ENCODE measurements at places on chromosomes 13 and 19.

DNA sequence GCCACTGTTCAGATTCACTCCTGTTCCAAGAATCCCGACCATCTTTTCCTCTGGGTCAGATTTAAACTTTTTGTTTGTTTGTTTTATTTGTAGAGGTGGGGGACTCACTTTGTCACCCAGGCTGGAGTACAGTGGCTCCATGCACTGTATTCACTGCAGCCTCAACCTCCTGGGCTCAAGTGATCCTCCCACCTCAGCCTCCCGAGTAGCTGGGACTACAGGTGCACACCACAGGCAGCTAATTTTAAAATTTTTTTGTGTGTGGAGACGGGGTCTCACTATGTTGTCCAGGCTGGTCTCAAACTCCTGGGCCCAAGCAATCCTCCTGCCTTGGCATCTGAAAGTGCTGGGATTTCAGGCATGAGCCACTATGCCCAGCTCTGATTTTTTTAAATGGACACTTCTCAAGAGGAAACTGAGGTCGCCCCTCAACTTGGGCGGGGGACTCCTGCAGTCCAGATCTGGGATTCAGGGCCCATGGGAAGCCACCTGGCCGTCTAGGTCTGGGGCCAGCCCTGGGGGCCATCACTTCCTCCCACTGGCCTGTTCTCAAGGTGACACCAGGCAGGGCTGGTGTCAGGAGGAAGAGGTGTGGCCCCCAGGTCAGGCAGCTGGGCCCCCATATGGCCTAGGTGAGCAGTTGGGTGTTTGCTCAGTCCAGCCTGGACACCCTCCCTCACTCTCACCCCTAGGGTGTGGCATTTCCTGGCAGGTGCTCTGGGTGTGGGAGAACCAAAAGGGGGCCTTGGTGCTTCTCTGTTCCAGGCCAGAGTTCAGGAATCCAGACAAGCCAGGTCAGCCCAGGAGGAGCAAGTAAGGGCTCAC, 1.3 kb downstream of the B3GNT3 start:
- DNase-seq = no peak

GRCh38 chr19:29795461-29796172, 16.2 kb upstream of the CCNE1 start:
- DNase-seq = no peak

DNA sequence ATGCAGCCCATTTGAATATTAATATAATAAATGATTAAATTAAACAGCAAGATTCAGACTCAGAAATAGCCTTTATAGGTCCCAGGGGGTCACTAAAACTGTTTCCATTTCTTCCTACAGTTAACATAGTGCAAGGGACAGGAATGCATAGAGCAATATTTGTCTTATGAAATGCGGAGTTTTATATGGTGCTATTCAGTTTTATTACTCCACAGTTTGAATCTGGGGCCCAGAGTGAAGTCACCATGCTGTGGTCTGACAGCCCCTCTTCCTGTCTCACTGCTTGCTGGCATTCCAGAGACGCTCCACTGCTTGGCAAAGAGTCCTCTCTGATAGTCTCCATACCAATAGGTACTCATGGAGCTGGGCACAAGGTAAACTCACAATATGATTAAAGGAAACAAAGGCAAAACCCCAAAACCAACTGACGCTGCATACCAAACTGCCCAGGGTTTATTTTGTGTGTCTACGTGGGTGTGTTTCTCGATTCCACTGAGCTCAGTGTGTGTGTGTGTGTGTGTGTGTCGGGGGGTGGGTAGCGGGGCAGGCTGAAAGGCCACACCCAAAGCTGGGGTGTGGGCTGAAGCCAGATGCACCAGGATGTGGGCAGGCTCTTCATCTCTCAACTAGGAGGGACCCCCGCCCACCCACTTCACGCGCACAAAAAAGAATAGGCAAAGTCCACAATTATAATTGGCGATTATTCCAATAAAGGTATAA, 277.9 kb downstream of the TSHZ3 start:
- no peak for DNase-seq

DNA sequence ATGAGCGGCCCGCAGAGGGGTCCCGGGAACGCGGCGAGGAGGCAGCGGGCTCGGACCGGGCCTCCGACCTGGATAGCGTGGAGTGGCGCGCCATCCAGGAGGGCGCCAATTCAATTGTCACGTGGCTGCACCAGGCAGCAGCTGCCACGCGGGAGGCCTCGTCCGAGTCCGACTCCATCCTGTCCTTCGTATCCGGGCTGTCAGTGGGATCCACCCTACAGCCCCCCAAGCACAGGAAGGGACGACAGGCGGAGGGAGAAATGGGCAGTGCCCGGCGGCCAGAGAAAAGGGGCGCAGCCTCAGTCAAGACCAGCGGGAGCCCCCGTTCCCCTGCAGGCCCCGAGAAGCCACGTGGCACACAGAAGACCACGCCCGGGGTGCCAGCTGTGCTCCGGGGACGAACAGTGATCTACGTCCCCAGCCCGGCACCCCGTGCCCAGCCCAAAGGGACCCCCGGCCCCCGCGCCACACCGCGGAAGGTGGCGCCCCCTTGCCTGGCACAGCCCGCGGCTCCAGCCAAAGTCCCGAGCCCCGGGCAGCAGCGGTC, 10.7 kb downstream of the C19orf25 start:
- DNase-seq = no peak

GRCh38 chr19:1189419-1189818, 15.4 kb upstream of the SBNO2 start:
- no peak for DNase-seq

- no peak for DNase-seq
Measured at GRCh38 chr13:33375421-33375820, 89.9 kb upstream of the STARD13 start.

DNA sequence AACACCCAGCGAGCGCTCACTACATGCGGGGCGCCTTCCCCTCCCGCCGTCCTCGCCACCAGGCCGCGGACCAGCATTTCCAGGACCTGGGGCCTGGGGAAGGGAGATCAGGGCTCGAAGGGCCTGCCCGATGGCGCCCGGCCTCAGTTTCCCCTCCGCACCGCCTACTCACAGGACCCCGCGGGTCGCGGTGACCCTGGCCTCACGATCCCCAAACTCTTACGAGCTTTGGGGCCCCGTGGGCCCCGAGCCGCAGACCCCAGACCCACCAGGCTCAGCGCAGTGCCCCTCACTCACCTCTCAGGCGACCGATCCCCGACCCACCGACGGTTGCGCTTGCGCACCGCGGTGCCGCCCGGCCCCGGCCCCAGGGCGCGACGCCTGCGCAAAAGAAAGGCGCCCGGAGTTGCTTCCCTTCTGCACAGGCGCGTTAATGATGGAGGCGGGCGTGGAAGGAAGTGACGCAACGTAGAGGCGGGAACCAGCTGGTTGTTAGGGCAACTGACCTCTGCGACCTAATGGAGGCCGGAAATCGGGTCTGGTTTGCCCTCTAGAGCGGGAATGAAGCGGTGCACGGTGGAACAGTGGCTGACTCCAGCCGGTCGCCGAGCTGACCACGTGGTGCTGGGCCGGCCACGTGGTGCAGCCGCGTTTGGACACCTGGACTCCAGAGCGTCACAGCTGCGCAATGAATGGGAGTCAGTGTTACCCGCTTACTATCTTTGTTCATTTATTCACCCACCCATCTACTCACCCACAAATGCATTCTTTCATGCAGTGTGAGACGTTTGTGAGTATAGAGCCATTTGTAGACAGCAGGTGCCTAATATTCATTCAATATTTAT, at the start of gene SGTA:
TSS of gene SGTA (minus strand) at position 338 of the 845 bp plus-strand sequence. CDS start 14,205 bp downstream, outside the sequence.
- DNase-seq = peak; percentile 90

GRCh38 chr13:95642028-95642621, 2.4 kb downstream of the DZIP1 start:
- peak; percentile 11 for DNase-seq

- no peak for DNase-seq
Measured at GRCh38 chr13:60080850-60081249, 82.9 kb downstream of the DIAPH3 start.

DNA sequence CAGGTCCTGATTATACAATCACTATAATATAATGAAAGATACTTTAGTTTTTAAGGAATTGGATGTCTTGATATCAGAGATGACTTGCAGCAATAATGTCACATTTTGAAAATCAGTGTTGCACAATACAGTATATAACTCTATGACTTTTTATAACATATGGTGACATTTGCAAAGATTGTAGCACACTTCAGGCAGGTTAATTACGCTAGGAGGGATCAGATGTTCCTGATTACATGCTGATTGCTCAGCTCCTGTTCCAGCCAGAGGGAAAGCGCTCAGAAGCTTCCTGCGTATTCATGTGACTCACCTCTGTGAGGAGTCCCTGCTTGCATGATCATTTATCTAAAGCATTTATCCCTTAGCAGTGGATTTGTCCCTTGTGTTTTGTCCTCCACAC, 265.6 kb downstream of the GPC5 start:
- no peak for DNase-seq

DNA sequence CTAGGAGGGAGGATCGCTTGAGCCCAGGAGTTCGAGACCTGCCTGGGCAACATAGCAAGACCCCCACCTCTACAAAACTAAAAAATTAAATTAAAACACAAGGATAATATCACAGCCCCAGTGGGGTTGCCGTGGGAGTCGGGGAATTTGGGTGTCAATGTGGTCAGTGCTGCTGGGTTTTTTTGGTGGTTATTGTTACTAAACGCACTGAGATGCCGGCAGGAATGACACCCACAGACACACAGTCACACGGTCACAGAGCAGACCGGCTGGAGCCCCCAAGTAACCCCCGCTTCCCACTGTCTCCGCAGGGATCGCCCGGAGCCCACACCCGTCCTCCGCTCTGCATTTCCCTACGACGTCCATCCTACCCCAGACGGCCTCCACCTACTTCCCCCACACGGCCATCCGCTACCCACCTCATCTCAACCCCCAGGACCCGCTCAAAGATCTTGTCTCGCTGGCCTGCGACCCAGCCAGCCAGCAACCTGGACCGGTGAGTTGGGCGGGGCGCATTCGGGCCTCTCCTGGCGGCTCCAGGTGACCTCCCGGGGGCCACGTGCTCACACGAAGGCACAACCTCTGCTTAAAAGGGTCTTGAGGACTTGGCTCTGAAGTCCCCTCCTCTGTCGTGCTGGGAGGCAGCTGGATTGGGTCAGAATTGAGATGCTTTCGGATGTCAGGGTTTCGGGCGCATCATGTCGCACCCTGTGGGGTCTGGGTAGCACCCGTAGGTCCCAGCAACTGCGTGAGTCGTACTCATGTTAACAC, 28.0 kb downstream of the SMIM24 start:
- no peak for DNase-seq

DNA sequence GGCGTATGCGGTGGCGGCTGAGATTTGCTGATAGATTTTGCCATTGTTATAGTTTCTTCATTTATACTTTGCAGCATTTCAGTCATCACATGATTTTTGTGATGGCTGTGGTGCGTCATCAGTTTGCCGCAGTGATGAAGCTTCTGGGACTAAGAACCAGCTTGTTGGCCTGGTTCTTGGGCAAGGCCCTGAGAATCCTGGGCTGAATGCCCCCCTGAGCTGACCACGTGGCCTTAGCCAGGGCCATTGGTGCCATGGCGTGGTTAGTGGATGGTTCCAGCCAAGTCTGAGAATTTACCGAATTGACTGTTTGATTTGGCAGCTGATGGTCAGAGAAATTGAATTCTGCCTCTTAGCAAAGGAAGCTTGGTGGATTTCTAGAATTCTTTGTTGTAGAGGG, 17.8 kb downstream of the GATAD2A start:
- no peak for DNase-seq

GRCh38 chr13:73059460-73060250, 850 bp downstream of the KLF5 start:
- peak; percentile 3 for DNase-seq

DNA sequence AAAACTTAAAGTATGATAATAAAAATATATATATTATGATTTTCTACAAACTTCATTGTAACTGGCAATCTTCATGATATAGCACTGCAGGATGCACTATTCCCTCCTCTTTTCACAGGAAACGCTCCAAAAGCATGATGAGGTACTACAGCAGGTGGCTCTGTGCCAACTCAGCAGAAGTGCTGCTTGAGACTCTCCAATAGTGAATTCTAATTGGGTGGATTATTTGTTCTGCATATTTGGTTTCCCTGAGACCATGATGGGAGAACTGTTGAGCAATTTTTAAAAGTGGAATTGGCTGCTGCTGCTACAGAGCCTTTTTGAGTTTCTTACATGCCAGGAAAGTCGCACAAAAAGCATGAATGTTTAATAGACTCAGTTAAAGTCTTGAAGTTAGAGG, 1782.4 kb upstream of the PCDH20 start:
- DNase-seq = no peak

DNA sequence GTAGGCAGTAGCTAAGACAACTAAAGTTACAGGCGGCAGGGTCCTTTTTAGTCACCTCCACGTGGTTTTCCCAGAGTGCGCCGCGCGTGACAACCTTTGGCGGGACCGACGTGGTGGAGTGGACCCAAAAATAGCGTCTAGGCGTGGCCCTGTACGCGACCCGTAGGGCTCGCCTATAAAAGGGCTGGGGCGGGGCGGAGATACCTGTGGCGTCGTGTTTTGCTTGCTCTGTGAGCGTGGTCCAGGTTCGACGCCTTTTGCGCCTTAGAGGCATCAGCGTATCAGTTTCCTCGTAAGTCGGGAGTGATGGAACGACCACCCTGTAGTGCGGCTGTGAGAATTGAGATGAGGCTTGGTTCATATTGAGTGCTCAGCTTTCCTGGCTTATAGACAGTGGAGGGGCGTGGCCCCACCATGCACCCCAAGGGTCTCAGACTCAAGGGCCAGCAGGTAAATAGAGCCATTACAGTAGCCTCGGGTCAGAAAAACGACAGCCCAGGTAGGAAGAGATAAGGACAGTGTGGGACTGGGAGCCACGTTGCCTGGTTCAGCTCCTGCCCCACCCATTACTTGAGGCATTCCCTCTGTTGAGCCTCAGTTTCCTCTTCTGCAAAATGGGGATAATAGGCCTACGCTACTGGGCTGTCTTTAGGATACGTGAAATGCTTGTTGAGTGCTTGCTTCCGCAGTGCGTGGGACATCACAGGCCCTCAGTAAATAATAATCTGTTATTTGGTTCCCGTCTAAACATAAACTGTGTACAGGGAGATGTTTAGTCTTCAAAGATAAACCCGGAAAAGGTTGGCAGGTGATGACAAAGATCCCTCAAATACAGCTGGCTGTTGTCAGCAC, 693 bp upstream of the TMED1 start:
- peak; percentile 85 for DNase-seq

GRCh38 chr19:3097442-3097871, 3.3 kb downstream of the GNA11 start:
- DNase-seq = no peak

GRCh38 chr13:93745884-93746283, 519.3 kb downstream of the GPC6 start:
- DNase-seq = no peak

DNA sequence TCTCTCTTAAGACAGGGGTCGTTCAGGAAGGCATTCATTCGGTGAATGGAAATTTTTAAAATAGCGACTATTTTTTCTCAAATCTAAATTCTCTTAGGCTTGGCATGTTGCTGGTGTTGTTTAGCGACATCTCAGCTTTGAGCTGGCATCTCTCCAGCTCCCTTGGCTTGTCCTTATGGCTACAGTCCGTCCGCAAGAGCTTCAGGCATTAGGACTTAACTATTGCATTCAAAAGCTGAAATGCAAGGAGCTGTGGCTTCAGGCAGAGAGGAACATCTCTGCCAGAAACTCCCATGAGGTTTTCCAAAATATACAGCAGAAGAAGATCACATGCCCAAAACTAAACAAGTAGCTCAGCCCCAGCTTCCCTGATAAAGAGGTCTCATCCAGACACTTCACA, 578.5 kb downstream of the EFNB2 start:
- DNase-seq = no peak
